Stimulated activated naive CD4-positive, alpha-beta T cell (primary cell): ENCODE measurements at places on chromosomes 2 and 18.

- DNase-seq, result peak; percentile 85
Observed at GRCh38 chr2:86808315-86809161, 17.8 kb upstream of the CD8A start.

- no peak for DNase-seq
Observed at GRCh38 chr2:127625572-127625951, 20.4 kb upstream of the GPR17 start.

DNA sequence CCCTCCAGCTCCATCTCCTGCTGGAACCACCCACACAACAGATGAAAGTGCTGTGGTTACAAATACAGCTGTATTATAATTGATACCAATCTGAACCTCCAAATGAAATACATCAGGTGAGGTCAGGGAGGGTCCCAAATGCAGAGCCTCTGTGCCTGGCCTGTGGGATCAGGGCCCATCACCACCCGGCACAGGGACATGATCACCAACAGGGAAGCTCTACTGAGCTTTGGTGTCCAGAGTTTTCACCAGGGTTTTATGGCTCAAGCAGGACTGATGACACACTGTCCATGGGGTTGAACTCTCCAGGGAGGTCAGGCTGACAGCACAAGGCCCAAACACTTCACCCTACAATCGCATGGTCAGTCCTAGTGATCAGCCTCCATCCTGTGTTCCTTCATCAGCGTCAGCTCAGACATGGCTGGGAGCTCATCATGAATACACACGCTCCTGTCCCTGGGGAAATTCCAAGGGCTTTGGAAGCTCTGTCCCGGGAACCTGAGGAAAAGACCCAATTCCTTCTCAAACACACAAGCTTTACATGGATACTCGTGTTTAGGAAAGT is 3.9 kb upstream of the PXDN start:
- DNase-seq, result no peak

GRCh38 chr18:33404244-33404873 is 36.2 kb downstream of the CCDC178 start:
- DNase-seq, result no peak

GRCh38 chr2:235234736-235235135 is 259.1 kb upstream of the AGAP1 start:
- no peak for DNase-seq

DNA sequence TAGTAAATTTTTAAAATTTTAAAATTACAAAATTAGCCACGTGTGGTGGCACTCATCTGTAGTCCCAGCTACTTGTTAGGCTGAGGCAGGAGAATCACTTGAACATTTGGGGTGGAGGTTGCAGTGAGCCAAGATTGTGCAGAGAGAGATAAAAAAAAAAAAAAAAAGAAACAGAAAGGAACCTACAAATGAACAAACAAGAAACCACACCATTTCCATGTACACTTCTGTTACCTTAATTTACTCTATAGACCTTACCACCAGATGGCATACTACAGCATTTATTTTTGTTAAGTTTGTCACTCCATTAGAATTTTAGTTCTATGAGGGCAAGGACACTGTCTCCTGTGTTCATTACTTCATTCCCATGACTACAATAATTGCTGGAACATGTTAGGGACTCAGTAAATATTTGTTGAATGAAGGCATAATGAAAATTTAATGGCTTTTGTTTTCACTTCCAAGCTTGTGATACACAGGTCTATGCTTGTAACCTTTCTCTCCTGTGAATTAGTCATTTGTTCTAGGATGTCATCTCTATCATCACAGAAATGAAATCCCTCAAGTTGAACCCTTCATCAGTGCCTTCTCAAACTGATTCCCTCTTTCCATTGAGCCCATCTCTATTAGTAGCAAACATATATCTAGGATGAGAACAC is 76.0 kb downstream of the ARHGAP15 start:
- DNase-seq, result no peak

- DNase-seq, result no peak
Observed at GRCh38 chr2:46984642-46985476, 69.3 kb upstream of the MCFD2 start.

DNA sequence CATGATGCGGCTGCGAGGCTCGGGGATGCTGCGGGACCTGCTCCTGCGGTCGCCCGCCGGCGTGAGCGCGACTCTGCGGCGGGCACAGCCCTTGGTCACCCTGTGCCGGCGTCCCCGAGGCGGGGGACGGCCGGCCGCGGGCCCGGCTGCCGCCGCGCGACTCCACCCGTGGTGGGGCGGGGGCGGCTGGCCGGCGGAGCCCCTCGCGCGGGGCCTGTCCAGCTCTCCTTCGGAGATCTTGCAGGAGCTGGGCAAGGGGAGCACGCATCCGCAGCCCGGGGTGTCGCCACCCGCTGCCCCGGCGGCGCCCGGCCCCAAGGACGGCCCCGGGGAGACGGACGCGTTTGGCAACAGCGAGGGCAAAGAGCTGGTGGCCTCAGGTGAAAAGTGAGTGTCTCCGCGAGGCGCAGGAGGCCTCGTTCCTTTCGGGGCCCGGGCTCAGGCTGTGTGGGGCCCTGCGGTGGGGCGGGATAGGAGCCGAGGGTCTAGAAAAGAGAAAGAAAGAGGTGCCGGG is 520 bp downstream of the GLS start:
- no peak for DNase-seq

- no peak for DNase-seq
Observed at GRCh38 chr2:117812443-117812842, 2.0 kb upstream of the DDX18 start.

DNA sequence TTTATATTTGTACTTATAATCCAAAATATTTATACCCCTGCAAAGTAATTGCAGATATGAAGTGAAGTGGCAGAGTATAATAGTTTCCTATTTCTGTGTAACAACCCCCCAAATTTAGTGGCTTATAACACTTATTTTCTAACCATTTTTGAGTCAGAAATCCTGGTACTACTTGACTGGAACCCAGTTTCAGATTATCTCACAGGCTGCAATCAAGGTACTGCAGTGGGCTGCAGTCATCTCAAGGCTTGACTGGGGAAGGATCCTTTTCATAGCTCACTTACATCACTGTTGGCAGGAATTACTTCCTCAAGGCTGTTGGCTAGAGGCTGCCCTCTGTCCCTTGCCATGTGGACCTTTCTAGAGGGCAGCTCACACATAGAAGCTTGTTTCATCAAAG is 558.2 kb upstream of the PKDCC start:
- DNase-seq, result no peak

DNA sequence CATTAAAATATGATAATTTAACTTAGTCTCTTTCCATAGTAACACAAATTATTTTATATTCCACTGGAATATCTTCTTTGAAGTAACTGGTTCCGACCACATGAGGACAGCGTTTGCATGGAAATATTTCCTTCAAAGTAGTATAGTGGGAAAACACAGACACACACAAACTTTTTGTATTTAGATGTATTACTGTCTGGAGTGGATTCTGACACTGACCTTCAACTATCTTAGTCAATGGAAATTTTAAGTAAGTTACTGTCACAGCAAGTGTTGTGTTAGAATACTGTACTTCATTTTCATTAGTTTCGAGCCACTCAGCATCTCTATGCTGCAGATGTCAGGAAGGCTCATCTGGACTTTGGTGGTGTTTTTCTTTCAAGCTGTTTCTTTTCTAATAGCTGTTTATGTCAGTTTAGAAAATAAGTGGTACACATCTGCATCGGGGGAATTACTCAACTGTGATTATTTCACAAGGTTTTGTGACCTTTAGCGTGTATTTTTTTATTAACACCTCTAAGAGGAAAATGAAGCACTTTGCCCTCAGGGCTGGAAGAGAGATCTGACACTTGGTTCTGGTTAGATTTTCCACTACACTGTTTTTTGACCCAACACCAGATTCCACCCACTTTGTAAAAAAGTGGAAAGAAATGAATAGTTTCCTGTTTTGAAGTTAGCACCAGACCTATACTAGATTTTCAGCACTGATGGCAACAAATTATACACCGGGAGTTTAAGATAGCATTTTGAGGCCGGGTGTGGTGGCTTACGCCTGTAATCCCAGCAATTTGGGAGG is 18.9 kb upstream of the THOC1 start:
- DNase-seq, result no peak

DNA sequence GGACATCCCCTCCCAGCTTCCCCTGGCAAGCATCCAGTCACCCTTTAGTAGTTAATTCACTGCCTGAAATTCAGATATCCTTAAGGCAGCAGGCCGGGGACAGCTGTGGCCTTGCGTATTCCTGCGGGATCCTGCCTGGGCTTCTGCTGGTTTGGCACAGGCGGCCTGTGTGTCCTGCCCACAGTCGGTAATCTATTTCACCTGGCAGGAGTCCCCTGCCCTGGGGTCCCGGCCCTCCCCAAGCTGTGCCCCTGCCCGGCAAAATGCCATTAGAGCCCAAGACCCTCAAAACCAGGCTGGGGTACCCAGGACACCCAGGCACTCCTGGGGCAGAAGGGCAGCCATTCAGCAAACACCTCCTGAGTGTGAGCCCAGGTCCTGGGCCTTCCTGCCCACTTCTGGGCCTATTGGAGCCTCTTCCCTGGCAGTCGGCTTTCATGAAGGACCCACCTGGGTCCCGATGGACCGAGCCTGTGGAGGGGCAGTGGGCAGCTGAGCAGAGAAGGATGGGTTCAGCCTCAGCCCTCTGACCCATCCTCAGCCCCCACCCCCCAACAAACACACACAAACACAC is 11.6 kb downstream of the CROCC2 start:
- DNase-seq, result no peak

DNA sequence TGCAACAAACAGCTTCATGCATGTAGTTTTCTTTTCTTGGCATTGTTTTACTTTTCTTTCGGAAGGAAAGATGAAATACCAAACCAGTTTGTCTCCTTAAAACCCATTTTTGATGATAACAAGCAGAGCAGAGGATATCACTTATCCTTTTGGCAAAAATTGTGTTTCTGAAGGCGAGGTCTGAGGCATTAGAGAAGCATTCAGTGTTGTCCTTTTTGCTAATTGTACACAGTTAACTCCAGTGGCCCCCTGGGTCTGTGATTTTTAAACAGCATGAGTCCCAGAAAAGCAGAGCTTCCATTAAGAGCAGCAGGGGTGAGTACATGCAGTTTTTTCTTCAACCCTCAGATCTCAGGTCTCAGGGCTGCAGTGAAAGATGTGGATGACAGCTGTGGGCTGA is 41.3 kb downstream of the TTC39C start:
- no peak for DNase-seq

DNA sequence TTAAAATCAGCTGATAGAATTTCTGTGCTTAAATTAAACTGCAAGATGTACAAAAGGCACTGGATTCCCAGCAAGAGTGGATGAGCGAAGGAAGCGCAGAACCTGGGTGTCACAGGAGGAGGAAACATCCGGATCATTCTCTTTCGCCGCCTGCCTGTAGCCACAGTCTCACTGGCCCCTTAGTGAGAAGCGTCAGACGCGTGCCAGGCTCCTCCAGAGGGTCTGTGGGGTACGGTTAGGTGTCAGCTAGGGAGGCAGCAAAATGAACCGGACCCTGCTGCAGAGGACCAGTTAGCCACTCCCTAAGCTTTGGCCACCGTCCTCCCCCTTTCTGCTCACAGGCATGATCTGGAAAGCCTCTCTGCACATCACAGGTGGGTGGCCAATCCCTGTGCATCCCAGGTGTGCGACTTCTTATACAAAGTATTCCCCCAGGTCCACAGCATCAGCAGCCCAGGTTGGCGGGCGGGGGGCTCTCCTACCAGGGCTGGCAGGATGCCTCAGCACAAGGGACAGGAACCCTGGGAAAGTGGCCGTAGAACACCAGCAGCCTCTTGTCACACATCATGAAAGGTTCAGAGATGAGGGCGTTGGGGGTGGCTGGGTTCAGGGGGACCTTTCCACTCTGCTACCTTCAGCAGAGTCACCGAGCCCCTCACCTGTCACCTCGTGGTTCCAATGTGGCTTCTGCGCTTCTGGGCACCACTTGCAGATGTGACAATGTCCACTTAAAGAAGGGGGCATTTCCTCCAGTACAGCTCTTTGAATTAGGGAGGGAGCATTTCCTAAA is 61.1 kb upstream of the SLC66A3 start:
- no peak for DNase-seq

- no peak for DNase-seq
Observed at GRCh38 chr2:46861916-46862315, 53.7 kb downstream of the MCFD2 start.

GRCh38 chr2:85516653-85517389 is 22.1 kb upstream of the MAT2A start:
- no peak for DNase-seq

- DNase-seq, result no peak
Observed at GRCh38 chr2:12867631-12868287, 151.0 kb downstream of the TRIB2 start.

GRCh38 chr18:76514573-76514972 is 19.5 kb upstream of the ZNF516 start:
- DNase-seq, result no peak

DNA sequence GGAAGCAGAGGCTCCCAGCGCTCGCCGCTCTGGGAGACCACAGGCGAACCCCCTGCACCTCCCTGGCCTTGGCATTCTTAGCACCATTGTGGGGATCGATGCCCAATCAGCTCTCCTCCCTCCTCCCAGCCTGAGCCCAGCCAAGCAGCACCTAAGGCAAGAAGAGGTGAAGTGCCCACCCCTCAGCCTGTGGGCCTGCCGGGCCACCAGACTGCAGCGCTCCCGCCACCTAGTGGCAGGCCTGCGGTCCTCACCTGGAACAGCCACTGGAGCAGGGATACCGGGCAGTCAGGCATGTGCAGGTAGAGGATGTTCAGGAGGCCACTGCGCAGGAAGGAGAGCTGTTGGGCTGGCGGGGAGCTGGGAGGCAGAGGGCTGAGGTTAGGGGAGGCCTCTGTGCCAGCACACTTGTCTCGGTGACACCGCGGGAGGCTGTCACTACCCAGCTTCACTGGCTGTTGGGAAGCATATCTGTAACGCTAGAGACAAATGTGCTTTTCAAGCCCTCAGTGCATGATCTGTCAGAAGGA is 35.2 kb downstream of the FAM178B start:
- peak; percentile 56 for DNase-seq

DNA sequence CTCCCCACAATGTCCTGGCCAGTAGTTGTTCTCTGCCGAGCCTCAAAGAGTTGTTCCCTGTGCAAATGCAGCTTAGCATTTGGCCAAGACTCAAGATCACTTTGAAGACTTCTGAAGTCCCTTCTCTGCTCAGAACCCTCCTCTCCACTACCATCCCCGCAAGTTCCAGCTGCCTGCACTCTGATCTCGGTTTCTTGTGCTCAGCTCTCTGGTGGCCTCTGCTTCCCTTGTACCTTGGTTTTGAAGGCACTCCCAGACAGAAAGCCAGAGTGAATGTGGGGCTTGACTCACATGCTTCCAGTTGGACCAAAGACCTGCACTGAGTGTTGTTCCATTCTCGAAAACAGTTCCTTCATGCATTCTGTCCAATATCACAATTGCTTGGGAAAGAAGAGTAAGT is 28.6 kb downstream of the CRACDL start:
- no peak for DNase-seq

DNA sequence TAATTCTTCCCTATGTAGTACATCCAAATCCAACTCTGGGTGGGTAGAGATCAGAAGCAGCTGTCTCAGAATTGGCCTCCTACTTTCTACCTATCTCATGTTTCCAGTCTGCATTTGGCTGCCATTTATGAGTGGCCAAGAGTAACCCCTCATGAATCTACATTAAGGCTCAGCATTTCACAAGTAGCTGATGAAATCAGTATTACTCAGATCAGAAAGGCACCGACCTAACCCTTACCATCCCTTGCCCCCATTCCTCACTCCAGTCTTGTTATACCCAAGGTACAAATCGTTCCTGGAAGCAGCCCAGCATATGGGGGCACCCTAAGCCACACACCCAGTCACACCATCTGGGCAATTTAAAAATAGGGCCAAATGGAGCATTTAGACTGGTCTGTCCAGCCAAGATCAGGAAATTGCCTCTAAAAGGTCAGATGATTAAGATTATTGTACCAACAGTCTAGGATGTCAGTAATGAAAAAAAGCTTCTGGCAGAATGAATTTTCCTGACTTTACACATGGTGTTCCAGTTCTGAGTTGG is 37.1 kb downstream of the CD28 start:
- DNase-seq, result no peak
